ENCODE measurements at places on chromosomes 11 and 22. TPM values are rescaled to one million over a fixed set of nuclear protein-coding genes. Genes with fewer than 3 reads are reported as not detected.

Gene C11orf91
- 0.17 TPM for total RNA-seq

Gene CBLIF
- not detected for total RNA-seq

Gene MLC1
- 0.43 TPM for total RNA-seq

Gene ANO5
- 2.1 TPM for total RNA-seq

Gene APOL4
- 0.39 TPM for total RNA-seq

Gene POU2AF1
- total RNA-seq = not detected

Gene LDLRAD3
- total RNA-seq = 5.4 TPM

Gene FGF4
- total RNA-seq = not detected

Gene PLAAT4
- total RNA-seq = 9.1 TPM

Gene RPS6KA4
- total RNA-seq = 52.5 TPM

Gene C11orf42
- total RNA-seq = not detected

Gene OR52R1
- total RNA-seq = not detected

Gene HBG2
- total RNA-seq = not detected

Gene APOA4
- not detected for total RNA-seq

Gene DMC1
- total RNA-seq = 0.56 TPM

Gene SAAL1
- 7.1 TPM for total RNA-seq

Gene ST14
- total RNA-seq = not detected

Gene CASP5
- not detected for total RNA-seq

Gene PGR
- 1.5 TPM for total RNA-seq

Gene KRTAP5-9
- total RNA-seq = not detected

Gene MMP12
- total RNA-seq = 0.17 TPM

Gene HEPN1
- total RNA-seq = not detected

Gene C1QTNF5
- 15.8 TPM for total RNA-seq

Gene CD248
- 51.9 TPM for total RNA-seq

Gene RTN4R
- 0.76 TPM for total RNA-seq

Gene OR51I1
- total RNA-seq = not detected

Gene MPZL3
- total RNA-seq = 0.59 TPM

Gene ANAPC15
- total RNA-seq = 14.0 TPM

Gene POU2AF2
- not detected for total RNA-seq

Gene OR51B2
- total RNA-seq = 0.13 TPM

Gene APOBEC3B
- total RNA-seq = 2.0 TPM

Gene SAA4
- not detected for total RNA-seq

Gene DRD4
- 0.07 TPM for total RNA-seq

Gene HNRNPUL2
- 15.4 TPM for total RNA-seq

All from smooth muscle cell of the pulmonary artery (primary cell).